ENCODE measurements at places on chromosomes 2 and 18.

GRCh38 chr2:225171350-225171749 is 129.1 kb upstream of the DOCK10 start:
- DNase-seq = no peak

- DNase-seq = no peak
Observed at GRCh38 chr2:39422700-39423099, 14.4 kb downstream of the MAP4K3 start.

DNA sequence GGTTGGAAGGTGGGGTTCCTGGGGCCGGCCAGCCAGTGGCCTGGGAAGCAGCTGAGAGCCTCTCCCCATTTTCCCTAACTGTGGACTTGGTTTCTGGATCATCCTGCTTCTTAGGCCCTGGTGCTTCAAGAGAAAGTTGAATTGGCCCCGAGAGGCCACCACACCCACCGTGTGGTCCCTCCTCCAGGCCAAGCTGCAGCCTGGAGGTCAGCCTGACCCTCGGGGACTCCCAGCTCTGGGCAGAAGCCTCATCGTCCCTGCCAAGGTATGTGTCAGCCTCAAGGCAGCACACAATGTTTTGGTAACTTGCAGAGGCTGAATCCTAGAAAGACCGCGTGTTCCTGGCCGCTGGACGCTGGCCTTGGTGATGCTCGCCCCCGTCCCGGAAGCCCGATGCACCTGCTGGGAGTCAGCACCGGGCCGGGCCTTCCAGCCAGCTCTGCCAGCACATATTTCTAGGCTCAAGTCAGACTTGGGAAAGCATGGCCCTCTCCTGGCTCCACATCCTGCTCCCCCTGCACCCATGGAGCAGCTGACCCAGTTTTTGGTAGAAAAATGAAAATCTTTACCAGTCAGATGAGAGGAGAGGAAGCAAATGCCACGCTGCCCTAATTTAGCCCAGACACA is 72.6 kb downstream of the ACTR2 start:
- no peak for DNase-seq

GRCh38 chr2:159912580-159912979 is 114.6 kb upstream of the CD302 start:
- no peak for DNase-seq

GRCh38 chr2:222490131-222490530 is 65.8 kb downstream of the SGPP2 start:
- no peak for DNase-seq

Data from stimulated activated CD4-positive, alpha-beta T cell treated with anti-CD3 and anti-CD28 coated beads, TNF-alpha, amount 100 ng/mL, for 1 hour (primary cell).